ENCODE measurements at places on chromosomes 1 and 21.

DNA sequence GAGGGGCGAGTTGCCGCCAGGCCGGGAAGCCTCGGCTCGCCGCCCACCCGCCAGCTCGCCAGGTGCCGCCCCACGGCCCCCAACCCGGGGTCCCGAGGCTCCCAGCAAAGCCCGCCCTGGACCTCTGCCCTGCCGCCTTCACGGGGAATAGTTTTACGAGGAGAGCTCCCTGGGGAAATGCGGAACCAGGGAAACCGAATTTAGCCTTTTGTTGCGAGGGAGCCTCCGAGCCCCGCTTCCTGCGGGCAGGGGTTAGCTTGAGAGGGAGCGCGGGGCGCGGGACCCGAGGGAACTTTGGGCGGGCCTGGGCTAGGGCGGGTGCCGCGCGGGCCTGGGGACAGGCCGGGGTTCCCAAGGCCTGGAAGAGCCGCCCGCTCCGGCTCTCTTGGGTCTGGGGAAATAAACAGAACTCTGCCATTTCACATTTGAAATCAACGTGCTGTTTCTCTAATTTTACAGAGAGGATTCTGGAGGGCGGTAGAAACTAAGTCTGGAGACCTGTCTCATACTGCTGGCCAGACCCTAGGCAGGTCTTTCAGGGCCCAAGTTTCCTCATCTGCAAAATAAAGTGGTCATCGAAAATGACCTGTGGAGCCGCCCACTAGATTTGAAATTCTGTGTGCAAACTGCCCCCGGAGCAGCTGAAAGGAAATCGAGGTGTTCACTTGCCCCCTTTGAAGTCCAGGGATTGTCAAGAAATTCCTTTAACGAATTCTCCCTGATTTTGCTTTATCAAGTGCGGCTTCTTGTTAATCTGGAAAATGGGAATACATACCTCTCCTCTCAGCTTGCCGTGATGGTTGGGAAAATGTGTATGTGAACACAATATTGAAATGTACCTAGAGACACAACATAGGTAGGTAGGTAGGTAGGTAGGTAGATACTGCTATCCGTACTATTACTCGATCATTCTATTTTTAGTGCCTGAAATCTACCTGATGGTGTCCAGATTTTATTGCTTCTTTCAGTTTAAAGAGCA lies 749 bp upstream of the GLUL start:
- DNase-seq = no peak

DNA sequence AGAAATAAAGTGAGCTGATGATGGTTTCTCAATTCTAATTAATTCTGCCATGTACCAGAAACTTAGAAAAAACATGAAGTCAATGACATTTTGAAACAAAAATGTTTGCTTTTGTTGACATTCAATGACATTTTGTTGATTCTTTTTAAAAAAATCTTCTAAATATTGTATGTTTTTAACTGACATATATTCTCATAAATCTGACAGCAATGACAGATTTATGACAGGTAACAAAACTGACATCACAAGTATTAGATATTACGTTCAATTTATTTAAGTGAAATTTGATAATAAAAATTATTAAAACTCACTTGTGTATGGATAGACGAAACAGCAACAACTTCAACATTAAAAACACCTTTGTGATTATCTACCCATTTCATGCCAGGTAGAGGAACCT lies 36.0 kb upstream of the ANGPTL3 start:
- DNase-seq = no peak

- DNase-seq = no peak
Measured at GRCh38 chr21:36608897-36609225, 90.1 kb upstream of the SIM2 start.

DNA sequence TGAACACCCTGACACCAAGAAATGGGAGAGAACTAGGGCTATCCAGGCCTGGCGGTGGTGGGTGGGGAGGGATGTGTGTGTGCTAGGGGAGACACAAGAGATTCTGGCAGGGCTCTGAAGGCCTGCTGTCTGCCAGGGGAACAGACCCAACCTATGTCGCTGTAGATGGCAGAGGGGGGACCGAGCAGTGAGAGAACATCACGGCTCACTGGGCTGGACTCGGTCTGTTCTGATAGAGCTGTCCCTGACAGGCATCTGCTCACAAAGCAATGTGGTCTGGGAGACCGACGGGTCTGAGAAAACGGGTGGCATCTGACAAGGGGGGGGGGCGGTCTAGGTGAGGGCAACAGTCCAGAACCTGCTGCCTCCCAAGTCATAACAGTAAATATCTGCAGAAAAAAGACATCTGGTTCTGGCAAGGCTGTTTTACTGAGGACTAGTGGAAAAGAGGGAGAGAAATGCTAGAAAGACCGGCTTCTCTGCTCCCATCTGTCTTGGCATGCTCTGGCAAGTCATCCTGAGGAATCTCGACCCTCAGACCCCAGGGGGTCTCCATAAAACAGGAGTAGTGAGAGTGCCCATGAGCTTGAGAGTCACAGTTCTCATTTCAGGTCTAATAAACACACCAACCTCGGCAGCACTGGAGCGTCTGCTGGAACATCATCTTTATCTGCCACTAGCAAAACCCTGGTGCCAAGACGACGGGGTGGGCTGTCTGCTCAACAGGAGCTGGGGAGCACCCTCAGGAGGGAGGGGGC lies 36.5 kb downstream of the SLC66A1 start:
- no peak for DNase-seq

- DNase-seq = peak; percentile 38
Measured at GRCh38 chr21:39386194-39386593, 37.3 kb upstream of the HMGN1 start.

GRCh38 chr1:187078321-187078720 lies 249.6 kb downstream of the PLA2G4A start:
- no peak for DNase-seq

- DNase-seq = no peak
Measured at GRCh38 chr1:21022279-21023040, 154.2 kb downstream of the EIF4G3 start.

DNA sequence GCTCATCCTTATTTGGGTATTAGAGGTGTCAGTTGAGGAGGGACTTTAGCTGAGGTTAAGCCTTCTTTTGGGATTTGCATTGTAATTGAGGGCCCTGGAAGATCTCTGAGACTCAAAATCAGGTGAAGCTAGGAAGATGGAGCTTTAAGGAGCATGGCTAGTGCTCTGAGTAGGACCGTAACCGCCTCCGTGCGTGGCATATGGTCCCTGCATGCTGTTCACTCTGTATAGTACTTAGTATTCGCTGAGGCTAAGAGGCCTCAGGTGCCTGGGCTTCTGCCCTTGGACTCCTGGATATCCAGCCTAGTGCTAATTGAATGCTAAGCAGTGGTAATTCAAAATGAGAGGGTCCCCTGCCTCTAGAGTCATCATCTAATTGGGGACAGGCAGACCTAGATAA lies 22.5 kb downstream of the NSUN4 start:
- DNase-seq = no peak

DNA sequence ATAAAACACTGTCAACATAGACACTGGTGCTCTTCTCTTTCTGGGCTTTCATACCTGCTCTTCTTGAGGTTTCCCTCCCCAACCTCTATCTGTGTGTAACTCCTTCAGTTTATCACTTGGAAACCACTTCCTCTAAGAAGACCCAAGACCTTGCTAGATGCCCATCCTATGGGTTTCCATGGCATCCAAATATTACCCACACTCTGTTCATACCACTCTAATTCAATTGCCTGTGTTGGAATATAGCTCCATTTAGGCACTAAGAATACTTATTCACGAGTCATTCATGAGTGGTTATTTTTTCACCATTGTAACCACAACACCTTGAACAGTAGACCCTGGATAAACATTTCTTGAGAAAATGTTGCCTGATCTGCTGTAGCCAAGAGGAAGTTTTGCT lies 231.1 kb upstream of the SGIP1 start:
- DNase-seq = no peak

DNA sequence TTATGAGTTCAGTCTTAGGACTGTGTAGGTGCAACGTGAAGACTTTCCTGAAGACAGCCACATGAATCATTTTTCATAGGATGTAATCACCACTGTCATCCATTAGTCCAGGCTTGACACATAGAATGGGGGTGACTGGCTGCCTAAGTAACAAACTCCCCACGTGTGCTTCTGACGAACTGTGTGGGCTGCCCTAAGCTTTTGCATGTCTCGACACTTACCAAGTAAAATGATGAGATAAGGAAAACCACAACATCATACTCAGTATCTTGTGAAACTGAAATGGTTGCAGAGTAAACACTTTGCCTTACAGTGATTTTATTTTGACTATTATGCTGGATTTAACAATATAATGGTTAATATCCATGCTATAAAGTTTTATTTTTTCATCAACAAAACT lies 19.5 kb downstream of the ERG start:
- DNase-seq = no peak

- DNase-seq = no peak
Measured at GRCh38 chr1:13624526-13624925, 40.9 kb downstream of the PDPN start.

DNA sequence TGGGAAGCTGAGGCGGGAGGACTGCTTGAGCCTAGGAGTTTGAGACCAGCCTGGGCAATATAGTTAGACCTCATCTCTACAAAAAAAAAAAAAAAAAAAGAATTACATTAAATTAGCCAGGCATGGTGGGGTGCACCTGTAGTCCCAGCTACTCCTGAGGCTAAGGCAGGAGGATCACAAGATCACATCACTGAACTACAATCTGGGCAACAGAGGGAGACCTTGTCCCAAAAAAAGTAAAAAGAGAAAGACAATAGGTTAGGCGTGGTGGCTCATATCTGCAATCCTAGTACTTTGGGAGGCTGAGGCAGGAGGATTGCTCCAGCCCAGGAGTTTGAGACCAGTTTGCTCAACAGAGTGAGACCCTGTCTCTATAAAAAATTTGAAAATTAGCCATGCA lies 130.3 kb downstream of the TIAM1 start:
- DNase-seq = no peak

DNA sequence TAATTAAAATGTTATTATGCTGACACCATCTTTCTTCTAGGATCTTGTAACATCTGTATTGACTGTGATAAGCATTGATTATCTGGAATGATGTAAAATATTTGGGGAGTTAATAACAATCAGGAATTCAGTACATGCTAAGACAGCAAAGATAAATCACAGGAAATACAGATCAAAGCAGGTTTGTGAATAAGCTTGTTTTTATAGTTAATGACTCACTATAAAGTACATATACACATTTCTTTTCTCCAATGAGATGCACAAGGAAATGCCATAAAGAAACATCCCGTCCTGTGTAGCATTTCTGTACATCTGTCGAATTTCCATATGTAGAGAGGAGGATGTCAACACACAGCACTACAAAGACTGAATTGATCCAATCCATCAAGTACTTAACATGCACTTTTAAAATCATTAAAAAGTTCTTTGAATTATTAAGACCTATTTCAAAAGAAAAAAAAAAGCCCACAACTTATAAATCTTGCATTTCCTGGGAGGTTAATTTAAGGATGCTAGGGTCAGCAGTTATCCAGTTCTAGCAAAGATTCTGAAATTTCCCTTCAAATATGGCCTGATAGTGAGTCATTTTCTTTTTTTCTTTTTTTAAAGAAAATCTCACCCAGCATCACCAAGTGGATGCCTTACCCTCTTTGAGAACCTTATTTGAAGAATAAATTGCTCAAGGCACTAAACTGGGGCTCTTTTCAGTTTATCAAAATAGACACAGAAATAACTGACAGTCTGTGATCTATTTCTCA lies 243.2 kb upstream of the NR5A2 start:
- no peak for DNase-seq

DNA sequence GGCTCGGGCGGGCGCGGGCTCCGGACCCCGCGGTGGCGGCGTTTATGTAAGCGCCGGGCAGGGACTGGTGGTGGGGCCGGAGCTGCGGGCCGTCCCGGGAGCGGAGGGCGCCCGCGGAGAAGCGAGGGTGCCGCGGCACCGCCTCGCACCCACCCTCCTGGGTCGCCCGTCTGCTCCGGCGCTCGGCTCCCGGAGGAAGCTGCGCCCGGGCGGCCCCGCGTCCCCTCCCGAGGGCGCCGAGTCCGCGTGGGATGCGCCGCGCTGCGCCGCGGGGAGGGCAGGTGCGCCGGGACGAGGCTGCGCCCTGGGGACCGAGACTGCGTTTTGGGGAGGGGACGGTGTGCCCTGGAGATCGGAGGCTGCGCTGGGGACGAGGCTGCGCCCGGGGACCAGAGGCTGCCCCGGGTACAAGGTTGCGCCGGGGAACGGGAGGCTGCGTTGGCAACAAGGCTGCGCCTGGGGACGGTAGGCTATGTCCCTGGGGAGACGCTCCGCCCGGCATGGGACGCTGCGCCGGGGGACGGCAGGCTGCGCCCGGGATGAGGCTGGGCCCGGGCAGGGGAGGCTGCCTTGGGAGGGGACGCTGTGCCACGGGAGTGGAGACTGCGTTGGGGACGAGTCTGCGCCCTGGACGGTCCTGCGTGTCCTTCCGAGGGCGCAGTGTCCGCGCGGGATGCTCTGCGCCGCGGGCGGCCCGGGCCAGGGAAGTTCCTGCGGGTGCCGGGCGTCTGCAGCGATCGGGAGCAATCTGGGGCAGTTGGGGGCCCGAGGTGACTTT lies 627 bp downstream of the ADARB1 start:
- DNase-seq = peak; percentile 50

DNA sequence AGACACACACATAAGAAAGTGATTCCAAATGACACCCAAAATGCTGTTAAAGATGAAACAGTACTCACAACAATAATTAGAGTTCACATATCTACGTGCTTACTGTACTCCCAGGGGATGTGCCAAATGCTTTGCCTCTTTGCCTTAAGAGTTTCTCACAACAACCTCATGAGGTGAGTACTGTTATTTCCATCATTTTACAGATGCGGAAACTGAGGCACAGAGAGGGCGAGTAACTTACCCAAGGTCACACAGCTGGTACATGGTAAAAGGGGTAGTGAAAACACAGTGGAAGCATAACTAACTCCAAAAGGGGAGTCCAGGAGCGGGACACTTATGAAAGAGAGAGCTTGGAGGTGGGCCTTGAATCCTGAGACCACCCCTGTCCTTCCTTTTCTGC lies 171.8 kb downstream of the ACTL8 start:
- DNase-seq = no peak

GRCh38 chr1:16082283-16083038 lies 9.0 kb upstream of the FAM131C start:
- DNase-seq = peak; percentile 83

- DNase-seq = peak; percentile 89
Measured at GRCh38 chr1:184664042-184664660, 90.5 kb downstream of the EDEM3 start.

GRCh38 chr21:42388740-42389448 lies 7.0 kb downstream of the TMPRSS3 start:
- no peak for DNase-seq

DNA sequence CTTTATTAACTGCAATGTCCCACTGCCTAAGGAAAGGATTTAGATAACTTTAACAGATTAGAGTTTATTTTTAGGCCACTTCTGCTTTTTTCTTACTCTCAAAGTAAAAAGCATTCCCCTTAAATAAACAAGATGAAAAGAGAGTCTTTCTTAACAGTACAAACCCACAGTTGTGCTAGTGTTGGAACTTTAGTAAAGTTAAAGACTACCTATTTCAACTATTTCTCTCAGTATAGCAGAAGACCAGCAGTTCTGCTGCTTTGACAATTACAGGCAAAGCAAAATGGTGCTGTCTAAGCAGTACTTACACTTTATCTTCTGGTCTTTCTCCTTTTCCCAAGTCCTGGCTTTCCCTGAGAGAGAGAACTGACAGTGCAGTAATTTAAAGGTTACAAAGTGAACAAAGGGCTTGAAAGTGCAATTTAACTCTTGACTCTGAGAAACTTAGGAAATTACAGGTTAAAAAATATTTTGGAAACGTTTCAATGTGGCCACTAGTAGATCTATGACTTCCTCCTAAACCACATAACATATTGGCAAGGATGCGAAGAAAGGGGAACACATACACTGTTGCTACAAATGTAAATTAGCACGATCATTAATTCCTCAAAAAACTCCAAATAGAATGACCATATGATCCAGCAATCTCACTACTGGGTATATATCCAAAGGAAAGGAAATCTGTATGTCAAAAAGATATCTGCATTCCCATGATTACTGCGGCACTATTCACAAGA lies 135.4 kb upstream of the POGK start:
- DNase-seq = no peak

Measured in H9 (cell line).